Frontal cortex (tissue), 4 donors: ENCODE measurements at places on chromosomes 1 and 21. TPM values are rescaled to one million over a fixed set of nuclear protein-coding genes. Genes with fewer than 3 reads are reported as not detected.

The UBL4B gene
- total RNA-seq, result 0.41 TPM

The EVA1B gene
- total RNA-seq, result 3.7 TPM

The PLD5 gene
- total RNA-seq, result 2.0 TPM

The CD5L gene
- total RNA-seq, result under 0.01 TPM

The TATDN3 gene
- total RNA-seq, result 33.8 TPM

The KRTAP21-2 gene
- total RNA-seq, result not detected

The MXRA8 gene
- 10.2 TPM for total RNA-seq

The MCOLN3 gene
- total RNA-seq, result not detected

The NBPF4 gene
- not detected for total RNA-seq

The LCE2A gene
- total RNA-seq, result not detected

The FCRL6 gene
- not detected for total RNA-seq

The KIF2C gene
- total RNA-seq, result 2.9 TPM

The CACNA1S gene
- total RNA-seq, result under 0.01 TPM

The RXFP4 gene
- total RNA-seq, result not detected

The KTI12 gene
- 9.0 TPM for total RNA-seq

The VTCN1 gene
- 0.41 TPM for total RNA-seq

The OPTC gene
- total RNA-seq, result not detected

The KHDRBS1 gene
- total RNA-seq, result 105 TPM

The RBM11 gene
- total RNA-seq, result 10.2 TPM

The SNAPIN gene
- 46.1 TPM for total RNA-seq

The S100A9 gene
- 28.9 TPM for total RNA-seq

The CA6 gene
- total RNA-seq, result not detected

The RNU1-1 gene
- total RNA-seq, result under 0.01 TPM

The B4GALT3 gene
- total RNA-seq, result 16.3 TPM
